Activated CD4-positive, alpha-beta T cell treated with anti-CD3 and anti-CD28 coated beads for 24 hours (primary cell): ENCODE measurements at places on chromosomes 3 and 15.

DNA sequence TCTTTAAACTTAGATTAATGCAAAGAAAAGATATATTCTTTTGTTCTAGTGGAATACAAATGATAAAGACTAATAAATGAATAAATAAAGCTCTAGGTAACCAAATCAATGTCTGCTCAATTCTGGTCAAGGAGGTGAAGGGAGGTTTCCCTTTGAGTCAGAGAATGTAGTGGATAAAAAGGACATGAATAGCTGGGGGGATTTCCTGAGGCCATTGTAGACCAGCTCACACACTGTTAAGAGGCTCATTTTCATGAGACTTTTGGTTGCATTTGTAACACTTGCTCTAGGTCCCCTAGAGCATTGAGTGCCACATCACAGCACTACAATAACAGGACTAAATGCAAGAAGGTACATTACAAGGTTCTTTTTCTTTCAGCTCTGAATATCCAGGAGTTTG, 170.7 kb downstream of the TIGIT start:
- no peak for DNase-seq

- no peak for DNase-seq
Measured at GRCh38 chr3:120762615-120763014, 20.1 kb downstream of the GTF2E1 start.

DNA sequence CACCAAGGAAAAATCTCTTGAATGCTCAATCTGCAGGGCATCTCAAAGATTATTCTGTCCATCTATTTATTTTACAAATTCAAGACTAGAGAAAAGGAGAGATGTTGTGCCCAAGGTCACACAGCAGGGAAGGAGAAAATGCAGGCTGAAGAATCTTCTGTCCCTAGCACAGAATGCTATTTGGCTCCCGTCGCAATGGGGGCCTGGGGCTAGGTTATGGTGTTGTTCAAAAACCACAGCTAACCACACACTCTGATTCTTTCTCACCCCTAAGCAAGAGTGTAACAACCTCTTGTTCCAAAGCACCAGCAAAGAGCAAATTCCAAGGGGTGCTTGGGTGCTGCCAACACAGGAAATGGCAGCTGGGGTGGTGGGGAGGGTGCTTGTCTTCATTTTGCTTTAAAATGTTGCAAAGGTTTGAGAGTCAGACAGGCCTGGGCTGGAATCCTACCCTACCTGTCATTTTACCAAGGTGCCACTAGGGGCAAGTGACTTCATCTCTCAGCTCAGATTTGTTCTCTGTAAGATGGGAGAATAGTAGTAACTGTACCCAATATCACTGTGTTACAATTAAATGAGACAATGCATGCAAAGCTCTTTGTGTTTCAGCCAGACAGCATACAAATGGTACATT, 112.5 kb downstream of the ADAMTS9 start:
- no peak for DNase-seq

DNA sequence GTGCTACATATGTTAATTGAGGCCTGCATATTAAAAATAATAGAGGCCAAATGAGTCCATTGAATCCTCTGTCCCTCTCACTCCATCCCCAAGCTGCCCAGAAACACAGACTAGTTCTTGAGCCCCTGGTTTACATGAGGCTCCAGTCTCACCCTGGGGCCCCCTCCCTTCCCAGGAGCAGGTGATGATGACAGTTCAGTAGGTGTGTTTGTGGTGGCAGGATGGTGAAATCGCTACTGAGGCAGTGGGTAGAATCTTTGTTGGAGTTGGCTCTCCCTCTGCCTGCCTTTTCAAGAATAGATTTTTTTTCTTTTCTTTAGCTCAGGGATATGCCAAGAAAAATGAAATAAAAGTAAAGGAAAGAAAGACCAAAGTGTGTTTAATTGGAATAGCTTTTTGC, 288.7 kb downstream of the EPHB1 start:
- DNase-seq, result no peak

GRCh38 chr3:46892285-46893145, 15.0 kb downstream of the PTH1R start:
- DNase-seq, result no peak

DNA sequence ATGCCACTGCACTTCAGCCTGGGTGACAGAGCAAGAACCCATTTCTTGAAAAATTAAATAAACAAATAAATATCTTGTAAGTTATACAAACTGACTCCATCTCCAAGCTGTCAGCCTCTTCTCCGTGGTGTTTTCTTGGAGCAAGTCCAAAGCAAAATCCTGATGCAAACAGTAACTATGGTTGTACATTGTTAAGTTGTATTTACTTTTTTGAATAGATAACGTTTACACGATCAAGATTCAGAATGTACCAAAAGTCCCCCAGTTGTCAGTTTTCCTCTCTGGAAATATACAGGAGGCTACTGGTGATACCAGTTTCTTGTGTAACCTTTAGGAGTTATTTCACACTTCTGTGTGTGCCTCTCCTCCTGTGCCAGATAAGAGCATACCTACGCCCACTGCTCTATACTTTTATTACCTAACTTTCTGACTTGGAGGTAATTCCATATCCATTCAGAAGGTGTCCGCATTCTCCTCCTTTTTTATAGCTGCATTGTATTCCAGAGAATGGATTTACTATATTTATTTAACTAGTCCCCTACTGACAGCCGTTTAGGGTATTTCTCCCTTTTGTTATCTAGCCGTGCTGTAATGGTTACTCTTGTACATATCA, 14.2 kb downstream of the CMTM7 start:
- DNase-seq, result no peak

GRCh38 chr15:40234783-40235182, 4.1 kb upstream of the PAK6 start:
- DNase-seq, result no peak

DNA sequence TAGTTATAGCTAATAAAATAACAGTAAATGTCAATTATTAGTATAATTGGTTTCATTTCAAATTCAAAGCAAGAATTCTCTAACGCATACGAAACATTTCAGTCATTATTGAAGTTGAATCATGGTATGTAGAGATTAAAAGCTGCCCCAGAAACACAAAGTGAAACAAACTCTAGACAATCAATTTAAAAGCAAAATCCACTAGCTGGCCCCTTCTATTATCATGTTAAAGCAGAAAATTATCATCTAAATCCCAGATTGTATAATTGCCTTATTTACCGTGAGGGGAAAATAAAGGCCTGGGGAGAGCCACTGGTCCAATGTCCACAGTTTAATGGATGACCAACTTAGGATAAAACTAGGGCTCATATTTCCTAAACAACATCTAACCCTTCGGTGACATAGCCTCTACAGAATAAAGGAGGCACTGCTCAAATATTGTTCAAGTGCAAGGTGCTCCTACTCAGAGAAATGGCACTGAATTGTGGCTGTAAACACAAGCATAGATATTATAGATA, 110.9 kb upstream of the THRB start:
- no peak for DNase-seq

- DNase-seq, result no peak
Measured at GRCh38 chr3:96070678-96071077, 743.7 kb upstream of the EPHA6 start.

DNA sequence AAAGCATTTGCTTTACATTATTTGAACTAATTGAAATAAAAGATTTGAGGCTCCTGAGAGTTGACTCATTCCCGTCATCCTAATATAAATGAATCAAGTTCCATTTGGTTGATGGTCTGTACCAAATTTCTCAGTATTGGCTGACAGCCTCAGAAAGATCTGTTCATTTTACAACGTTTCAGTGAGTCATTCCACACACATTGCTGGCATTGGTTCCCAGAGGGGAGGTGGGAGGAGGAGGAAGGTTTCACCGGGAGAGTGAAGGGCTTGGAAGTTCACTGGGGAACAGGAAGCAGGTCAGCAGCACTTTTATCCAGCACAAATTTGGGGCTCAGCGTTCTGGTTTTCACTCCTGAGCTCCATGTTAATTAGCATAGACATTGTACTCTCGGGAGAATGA, 176.7 kb upstream of the CADPS start:
- DNase-seq, result no peak

- DNase-seq, result no peak
Measured at GRCh38 chr15:95866711-95867440, 463.6 kb upstream of the NR2F2 start.

GRCh38 chr3:150237490-150237889, 170.6 kb upstream of the TSC22D2 start:
- no peak for DNase-seq
